Immature natural killer cell (primary cell): ENCODE measurements at places on chromosomes 16 and 17.

DNA sequence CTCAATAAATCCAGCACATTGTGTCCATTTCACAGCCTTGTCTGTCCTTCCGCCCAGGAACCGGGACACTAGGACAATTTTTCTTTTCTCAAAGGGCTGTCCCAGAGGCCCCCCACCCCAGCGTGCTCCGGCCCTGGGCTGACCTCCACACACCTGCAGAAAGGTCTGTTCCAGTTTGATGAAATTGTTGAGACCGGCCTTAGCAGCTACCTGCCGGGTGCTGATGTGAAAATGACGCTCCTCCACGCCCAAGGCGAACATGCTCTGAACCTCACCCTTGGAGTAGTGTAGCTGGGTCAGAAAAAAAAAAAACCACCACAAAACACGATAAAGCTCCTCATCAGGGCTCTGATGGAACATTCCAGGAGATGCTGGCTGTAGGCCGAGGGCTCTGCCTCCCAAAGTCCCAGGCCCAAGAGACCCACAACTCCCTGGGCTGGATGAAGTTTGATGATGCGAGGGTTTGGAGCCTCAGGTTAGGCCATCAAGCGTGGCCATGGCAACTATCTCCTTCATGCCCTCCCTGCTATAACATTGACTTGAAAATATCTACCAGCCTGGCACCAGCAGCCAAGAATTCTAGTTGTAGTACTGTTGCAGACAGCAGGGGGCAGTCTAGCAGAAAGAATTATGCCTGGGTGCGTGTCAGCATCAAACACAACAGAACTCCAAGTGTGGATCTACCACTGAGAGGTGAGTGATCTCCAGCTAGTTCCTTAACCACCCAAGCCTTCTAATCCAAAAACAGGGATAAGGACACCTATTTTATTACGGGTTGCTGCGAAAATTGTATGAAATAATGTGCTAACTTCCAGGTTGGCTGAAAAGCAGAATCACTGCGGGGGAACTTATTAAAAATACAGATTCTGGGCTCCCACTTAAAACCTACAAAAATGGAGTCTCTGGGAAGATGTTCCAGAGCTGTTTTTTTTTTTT lies 62.1 kb downstream of the RMI2 start:
- DNase-seq = peak; percentile 57

GRCh38 chr17:34386697-34387550 lies 23.9 kb upstream of the CCL1 start:
- DNase-seq = no peak

GRCh38 chr17:50858486-50859225 lies 7.5 kb downstream of the TOB1 start:
- no peak for DNase-seq

- DNase-seq = no peak
These were observed 419.1 kb downstream of the CA10 start for GRCh38 chr17:51739245-51739886.

- DNase-seq = peak; percentile 70
These were observed 17.5 kb upstream of the MTMR4 start for GRCh38 chr17:58531661-58532554.

DNA sequence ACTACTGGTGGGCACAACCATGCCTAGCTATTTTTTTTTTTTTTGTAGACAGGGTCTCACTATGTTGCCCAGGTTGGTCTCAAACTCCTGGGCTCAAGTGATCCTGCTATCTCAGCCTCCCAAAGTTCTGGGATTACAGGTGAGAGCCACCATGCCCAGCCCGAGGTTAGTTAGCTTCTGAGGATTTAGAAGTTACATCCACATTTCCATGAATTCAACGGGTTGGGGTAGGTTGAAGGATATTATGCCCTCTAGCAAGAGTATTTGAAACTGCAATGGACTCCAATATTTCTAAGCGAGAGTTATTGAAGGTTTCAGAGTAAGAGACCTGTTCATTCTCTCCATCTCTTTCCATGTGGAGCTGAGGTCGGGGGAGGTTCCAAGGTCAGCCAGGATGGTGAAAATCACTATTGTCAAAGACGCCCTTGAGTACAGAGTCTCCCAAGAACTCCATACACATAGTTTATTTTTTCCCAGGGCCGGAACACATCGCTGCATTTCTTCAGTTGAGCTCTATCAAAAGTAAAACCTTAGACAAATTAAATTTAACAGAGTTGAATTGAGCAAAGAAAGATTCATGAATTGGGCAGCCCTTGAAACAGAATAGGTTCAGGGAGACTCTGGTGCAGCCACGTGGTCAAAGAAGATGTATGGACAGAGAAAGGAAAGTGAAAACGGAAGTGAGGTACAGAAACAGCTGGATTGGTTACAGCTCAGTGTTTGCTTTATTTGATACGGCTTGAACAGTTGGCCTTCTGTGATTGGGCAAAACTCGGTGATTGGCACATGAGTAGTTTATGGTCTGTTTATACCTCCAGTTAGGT lies 19.0 kb upstream of the ITPRIPL2 start:
- DNase-seq = no peak

DNA sequence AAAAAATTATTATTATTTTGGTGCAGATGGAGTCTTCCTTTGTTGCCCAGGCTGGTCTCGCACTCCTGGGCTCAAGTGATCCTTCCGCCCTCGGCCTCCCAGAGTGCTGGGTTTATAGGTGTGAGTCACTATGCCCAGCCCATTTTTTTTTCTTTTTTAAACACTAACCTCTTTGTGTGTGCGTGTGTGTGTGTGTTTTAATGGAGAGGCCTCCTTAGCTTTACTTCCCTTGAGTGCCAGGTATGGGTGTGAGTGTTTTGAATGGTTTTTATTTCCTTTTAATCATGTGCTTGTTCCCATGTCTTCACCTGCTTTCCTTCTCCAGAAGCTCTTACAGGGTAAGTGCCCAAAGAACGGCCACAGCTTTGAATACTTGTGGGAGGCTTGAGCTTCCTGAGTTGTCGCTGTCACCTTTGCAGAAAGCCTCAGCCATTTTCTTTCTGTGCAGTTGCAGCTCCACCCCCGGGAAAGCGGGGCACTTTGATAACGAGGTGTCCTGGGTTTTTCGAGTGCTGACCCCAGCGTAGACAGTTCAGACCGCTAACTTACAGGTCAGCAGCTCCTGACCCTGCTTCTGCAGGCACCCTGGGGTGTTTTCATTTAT lies 22.6 kb downstream of the AKAP1 start:
- DNase-seq = no peak

DNA sequence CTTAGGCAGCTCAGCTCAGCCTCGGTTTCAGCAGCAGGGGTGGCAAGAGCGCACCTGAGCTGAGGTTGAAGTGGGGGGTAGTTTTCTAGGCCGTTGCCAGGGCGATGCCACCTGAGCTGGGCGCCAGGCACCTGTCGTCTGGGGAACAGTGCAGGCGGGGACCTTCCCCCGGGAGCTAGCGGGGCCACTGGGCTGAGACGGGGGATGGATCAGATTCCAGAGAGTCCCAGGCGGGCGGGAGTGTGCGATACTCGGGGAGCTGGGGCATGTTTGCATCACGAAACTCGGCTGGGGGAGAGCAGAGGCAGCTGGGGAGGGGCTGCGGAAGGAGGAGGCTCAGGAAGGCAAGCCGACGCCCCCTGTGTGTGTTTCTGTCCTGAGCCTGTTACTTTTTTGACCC lies 477 bp upstream of the CLDN9 start:
- DNase-seq = no peak

GRCh38 chr17:61710546-61710945 lies 119.5 kb upstream of the NACA2 start:
- no peak for DNase-seq

- DNase-seq = no peak
These were observed 36.7 kb upstream of the ULK2 start for GRCh38 chr17:19904412-19904811.

DNA sequence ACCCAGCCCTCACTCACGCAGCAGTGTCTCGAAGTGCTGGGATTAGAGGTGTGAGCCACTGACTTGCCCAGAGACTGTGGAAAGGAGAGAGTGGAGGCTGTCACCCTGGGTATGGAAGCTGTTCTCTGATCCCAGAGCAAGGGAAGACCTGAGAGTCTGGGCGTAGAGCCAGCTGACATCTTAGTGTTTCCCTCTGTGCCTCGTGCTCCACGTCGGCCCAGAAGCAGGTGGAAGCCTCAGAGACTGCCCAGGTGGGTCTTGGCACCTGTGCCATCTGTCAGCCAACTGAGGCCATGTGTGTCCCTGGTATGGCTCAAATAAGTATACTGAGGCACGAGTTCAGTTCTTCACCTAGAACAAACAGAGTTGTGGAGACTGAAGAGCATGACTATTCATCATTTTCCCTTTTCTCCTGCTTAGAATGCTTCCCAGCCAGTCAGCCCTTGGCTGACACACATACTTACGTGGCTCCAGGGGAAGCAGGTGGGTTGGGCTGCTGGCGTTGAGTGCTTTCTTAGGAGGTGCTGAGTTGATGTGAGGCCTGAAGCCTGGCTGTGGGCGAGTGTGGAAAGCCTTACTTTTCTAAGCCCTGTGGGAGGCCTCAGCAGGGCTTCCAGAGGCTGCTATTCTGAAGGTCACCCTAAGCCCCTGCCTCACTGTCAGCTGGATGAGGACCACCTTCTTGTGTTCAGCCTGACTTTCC lies 8.1 kb downstream of the CTRL start:
- DNase-seq = no peak
